EL (cell line): ENCODE measurements at places on chromosomes 11 and 22.
A peak's percentile ranks its signal among the peaks of the same experiment; 100 is the strongest.

- no peak for DNase-seq
Observed at GRCh38 chr11:15569305-15570025, 454.7 kb downstream of the INSC start.

DNA sequence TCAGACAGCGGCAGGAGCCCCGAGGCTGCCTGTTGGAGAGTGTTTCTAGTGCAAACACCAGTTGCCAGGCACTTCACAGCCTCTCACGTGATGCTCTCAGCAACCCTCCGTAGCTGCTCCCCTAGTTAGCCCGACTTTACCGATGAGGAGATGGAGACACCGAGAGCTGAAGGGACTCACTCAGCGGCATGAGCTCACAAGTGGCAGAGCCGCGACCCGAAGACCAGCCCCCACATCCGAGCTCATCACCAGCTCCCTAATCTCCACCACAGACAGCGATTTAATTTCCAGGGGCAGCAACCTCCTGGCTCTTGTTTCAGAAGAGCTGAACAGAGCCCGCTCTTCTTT is 28.7 kb upstream of the RTL6 start:
- no peak for DNase-seq

- DNase-seq, result peak; percentile 7
Observed at GRCh38 chr11:108803776-108804175, 138.9 kb downstream of the DDX10 start.

- DNase-seq, result no peak
Observed at GRCh38 chr11:126518972-126519690, 163.6 kb downstream of the ST3GAL4 start.

- DNase-seq, result peak; percentile 31
Observed at GRCh38 chr11:36164506-36165250, 124.5 kb downstream of the COMMD9 start.

GRCh38 chr22:40613067-40613466 is 23.5 kb downstream of the MRTFA start:
- DNase-seq, result no peak

- DNase-seq, result no peak
Observed at GRCh38 chr11:22193348-22194051, 615 bp downstream of the ANO5 start.

DNA sequence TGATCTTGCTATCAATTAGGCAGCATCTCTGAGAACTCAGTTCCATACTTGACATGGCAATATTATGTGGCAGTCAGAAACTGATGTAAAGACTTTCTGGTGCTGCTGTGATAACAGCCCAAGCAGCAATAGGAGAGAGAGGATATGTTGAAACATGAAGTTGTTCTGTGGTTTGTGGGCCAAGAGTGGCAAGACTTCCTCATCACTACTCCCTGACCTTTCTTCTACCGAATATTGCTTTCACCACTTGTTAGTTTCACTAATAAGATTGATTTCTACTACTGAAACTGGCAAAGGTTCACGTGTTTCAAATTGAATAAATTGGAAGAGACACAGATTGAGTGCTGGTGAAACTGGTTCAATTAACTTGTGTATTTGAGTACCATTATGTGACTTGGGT is 852.6 kb upstream of the RAG2 start:
- DNase-seq, result no peak

DNA sequence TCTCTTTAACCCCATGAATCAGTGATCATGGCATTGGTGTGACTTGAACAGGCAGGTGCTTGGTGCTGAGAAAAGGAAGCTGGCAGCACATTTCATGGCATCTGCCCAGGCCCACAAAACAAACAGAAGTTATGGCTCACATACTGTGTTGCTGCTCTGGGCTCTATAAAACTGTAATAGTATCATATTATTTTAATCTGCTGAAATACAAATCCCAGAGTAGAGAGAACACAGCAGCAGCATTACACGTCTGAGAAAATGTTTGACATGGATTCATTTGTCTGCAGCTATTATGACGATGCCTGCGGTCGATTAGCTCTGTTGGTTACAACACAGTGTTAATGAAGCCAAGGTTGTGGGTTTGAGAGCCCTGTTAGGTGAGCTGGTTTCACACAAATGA is 80.8 kb downstream of the ALX4 start:
- no peak for DNase-seq

DNA sequence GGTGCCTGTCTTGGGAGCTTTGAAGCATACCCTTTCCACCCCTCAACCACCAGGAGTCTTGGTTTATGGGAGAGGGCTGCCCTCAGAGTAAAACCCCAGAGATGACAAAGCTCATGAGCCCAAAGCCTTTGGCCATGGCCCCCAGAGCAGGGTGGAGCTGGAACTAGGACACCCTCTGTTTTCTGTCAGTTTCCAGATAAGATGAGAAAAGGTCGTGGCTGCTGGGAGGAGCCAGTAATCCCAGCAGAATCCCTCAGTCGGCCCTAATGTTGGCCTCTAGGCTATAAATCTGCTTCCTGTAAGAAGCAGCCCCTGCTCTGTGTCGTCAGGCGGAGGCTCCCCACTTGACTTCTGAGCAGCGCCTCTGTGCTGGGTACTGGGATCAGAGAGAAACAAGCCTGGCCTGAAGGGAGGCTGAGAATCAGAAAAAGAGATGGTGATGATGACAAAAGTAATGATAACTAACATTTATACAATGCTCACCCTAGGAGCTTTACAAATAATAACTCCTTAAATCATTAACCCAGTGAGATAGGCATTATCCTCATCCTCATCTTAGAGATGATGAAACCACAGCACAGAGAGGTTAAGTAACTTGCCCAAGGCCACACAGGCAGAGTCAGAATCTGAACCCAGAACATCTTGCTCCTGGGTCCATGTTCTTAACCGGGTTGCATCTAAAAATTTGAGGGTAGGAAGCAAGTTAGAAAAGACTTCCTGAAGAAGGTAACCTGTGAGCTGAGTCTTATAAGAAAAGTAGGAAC is 471.4 kb downstream of the SOX6 start:
- no peak for DNase-seq

- no peak for DNase-seq
Observed at GRCh38 chr11:9092853-9093778, 1.7 kb upstream of the SCUBE2 start.

- peak; percentile 52 for DNase-seq
Observed at GRCh38 chr11:63915961-63916836, 765 bp downstream of the RCOR2 start.

DNA sequence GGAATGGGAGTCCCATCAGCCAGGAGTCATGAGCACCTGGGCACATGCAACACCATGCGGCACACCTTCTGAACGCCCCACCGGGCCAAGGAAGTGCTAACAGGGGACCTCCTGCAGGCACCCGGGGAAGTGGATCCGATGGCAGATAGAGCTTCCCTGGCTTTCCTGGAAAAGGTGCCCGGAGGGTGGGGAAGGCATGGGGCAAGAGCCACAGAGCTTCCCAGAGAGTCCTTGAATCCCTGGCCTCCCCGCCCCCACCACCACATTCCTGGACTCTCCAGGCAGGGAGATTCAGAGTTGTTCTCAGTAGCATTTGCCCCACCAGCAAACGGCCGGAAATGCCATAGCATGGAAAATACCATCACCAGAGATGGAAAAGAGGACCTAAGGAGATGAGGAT is 8.3 kb downstream of the TRIM29 start:
- no peak for DNase-seq

GRCh38 chr11:21492931-21493330 is 700.0 kb upstream of the ANO5 start:
- DNase-seq, result no peak

DNA sequence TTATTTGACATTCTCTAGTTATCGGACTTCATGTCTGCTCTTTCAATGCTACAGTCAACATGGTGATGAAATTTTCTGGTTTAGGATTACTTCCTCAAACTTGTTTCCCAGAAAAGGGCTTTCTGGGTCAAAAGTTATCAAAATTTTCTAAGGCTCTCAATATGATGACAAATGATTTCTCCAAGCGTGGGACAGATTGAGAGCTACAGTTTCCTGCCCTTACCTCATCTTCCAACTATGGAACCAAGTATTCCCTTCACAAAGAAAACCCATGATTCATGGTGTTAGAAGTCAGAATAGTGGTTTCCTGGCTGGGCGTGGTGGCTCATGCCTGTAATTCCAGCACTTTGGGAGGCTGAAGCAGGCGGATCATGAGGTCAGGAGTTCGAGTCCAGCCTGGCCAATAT is 17.8 kb downstream of the MYO18B start:
- DNase-seq, result peak; percentile 97

- DNase-seq, result no peak
Observed at GRCh38 chr11:8234425-8234821, 29.3 kb downstream of the LMO1 start.

- peak; percentile 35 for DNase-seq
Observed at GRCh38 chr22:41001722-41002122, 50.5 kb downstream of the RBX1 start.

- DNase-seq, result no peak
Observed at GRCh38 chr11:47225552-47226400, 11.0 kb downstream of the DDB2 start.

DNA sequence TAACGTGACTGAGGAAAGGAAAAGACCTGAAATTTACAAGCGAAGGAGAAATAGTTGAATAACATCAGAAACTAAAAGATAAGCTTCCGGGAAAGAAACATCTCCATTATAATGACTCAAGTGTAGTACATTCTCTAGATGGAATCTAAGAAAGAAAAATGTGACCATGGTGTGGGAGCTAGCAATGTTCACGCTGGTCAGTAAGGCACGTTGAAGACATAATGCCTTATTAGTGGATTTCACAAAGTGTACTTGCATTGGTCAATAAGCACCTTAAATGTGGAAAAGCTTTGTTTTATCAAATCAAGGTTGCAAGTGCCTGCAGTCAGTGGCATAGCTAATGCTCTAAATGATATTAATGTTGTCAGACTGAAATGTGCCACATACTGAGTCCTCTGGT is 2.8 kb upstream of the LARGE1 start:
- no peak for DNase-seq

DNA sequence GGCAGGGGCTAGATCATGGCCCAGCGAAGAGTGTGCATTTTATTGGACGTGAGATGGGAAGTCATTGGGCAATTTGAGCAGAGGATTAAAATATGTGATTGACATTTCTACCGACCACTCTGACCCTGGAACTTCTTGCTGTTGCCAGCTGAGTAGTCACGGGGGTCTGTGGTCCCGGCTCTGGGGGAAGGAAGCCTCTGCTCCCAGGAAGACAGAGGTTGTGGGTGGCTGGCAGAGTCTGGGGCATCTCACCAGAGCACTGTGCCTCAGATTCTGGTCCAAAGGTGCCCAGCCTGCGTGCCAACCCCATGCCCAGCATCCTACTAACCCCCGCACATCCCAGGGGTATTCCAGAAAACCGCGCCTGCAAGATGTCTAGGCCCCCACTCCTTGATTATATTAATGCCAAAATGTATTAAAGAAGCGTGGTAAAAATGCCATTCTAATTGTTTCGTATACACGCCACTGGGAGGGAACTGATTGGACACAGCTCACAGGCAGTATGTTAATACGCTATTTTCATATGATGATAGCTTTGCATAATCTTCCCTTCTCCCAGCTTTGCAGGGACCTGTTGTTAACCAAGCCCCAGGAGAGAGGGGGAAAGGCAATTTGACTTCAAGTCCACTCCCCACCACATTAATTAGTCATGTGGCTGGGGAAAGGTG is 25.3 kb upstream of the LMO1 start:
- no peak for DNase-seq

DNA sequence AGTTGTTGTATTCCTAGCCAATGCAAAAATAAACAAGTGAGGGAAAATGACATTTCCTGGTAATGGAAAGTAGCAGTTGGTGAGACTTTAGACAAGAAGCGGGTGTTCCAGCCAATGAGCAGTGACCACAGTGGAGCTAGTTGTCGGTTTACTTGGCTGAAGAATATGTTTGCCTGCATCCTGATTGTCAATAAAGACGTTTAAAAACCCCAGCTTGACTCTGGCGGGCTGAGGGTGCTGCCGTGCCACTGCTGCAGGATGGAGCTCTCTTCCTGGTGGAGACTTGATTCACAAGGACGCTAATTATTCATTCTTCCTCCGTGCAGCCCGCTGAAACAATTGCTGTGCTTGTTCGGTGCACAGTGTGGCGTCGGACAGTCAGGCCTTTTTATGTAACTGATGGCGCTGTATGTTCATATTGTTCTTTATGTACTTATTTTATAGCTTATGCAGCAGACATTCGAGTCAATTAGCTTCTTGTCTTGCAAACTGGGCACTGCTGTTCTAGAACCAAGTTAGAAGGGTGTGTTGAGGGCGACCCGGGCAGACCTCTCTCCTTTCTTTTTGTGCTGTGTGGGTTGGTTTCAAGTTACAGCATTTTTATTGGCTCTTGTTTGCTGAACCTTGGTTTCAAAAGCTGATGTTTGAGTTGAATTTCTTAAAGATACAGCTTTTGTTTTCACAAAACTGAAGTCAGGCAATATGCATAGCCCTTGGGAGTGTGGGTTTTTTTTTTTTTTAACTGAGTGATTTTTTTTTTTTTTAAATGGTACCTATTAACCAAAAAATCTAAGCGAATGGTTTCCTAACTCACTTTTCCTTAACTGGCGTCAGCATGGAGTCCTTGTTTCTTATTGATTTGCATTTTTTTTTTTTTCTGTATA is 153.9 kb downstream of the TEAD1 start:
- DNase-seq, result peak; percentile 71

- no peak for DNase-seq
Observed at GRCh38 chr11:111269146-111269868, 23.8 kb downstream of the POU2AF2 start.

DNA sequence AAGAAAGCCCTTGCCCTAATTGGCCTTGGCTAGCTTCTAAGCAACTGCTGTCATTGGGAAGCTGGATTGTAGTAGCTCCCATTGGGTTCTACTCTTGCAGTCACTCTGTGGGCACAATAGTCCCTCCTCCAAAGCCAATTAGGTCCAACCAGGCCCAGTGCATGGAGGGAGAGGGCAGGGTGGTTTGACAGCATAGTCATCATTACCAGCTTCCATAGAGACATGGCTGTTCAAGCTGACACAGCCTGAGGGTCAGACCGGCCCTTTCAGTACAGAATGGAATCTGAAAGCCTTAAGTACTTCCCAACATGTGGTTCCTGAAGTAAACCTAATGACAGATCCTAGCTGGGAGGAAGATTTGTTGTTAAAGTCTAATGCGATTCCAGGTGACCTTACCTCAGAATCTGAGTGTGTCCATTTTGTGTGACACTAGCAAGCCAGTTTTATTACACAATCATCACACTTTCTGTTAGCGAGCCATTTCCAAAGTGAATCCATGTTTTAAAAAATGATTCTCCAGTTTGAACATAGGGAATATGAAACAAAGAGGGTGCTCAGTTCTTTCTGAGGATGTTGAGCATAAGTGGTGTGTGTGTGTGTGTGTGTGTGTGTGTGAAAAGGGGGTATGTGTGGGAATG is 6.9 kb downstream of the PLET1 start:
- no peak for DNase-seq

- no peak for DNase-seq
Observed at GRCh38 chr11:64081745-64082442, 46.2 kb downstream of the FLRT1 start.
